DMS79 treated with DMSO at 0.1 percent for 48 hours (cell line): ENCODE measurements at places on chromosomes 7 and 10.
A peak's percentile ranks its signal among the peaks of the same experiment; 100 is the strongest.

DNA sequence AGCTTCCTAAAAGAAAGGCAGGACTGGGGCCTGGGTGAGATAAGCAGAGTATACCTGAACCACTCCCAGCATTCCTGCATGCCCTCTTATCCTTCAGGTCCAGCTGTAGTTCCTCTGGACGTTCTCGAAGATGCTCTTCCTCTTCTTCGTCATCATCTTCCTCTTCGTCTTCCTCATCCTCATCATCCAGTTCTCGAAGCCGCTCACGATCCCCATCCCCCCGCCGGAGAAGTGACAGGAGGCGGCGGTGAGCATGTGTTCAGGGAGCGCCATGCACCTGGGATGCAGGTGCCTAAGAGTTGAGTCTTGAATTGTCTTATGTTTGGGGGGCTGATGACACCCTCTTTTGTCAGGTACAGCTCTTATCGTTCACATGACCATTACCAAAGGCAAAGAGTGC lies 3.9 kb upstream of the NOLC1 start:
- DNase-seq: no peak

GRCh38 chr7:23966941-23967340 lies 256.9 kb downstream of the STK31 start:
- DNase-seq: no peak

DNA sequence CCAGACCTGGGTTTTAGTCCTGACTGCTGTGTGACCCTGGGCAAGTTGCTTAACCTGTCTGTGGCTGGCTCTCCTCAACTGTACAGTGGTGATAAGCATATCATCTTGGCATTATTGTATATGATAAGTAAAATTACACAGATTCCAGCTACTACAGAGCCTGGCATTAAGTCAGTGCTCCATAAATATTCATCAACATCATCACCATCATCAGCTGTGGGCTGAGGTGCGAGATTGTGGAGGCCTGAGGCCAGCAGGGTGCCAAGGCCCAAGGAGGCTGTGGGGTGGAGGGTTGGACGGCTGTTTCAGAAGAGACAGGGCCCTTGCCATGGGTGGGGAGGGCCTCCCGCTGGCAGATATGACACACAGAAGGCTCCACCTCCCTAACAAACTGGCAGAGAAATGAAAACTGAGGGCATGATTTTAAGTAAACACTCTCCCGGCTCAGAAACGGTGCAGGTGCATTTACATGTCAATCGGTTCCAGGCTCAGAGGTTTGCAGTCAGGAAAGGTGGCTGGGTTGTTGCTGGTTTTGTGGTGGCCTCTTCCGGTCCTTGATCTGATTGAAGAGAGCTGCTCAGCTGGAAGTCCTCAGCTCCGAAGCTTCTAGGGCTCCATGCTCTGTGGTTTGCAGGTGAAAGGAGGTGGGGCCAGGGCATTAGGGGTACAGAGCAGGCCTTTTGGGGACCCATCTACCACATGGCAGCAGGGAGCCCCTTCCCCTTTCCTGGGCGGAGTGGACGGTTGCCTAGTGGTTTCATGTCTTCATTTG lies 10.2 kb downstream of the CRYGN start:
- peak; percentile 25 for DNase-seq

DNA sequence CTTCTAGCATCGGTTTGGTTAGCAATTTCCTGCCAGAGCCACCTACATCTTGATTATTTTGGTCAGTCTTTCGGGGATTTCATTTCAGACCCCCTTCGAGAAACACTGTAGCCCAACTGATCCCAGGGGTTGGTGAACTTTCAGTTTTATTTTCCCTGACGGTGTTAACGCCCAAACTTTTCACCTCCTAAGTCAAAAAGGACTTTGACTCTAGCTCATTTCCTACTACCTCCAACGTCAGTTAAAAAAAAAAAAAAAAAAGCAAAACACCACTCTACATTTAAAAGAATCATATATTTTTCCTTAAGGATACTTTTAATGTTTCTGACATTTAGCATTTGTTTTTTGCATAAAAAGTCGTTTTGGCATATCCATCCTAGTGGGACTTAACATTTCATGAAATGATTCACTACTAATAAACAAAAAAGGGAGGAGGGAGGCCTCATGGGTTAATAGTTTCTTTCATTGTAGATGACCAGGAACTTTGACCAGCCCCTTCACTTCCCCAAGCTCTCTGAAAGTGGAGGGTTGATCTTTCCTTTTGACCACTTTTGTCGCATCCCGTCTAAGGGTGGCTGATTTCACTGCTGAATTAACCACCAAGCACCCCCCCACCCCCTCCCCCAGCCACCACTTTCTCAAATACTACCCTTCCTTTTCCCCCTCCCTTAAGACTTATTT lies 764 bp upstream of the TCF7L2 start:
- DNase-seq: no peak

GRCh38 chr10:132144086-132144485 lies 42.7 kb upstream of the DPYSL4 start:
- no peak for DNase-seq
